Activated CD8-positive, alpha-beta T cell treated with anti-CD3 and anti-CD28 coated beads, Interleukin-2, amount 10 ng/mL, durations not matched to agents 7 days and 5 days (primary cell): ENCODE measurements at places on chromosomes 7 and 10. TPM values are rescaled to one million over a fixed set of nuclear protein-coding genes. Genes with fewer than 3 reads are reported as not detected.

The PGAM2 gene
- 0.68 TPM for total RNA-seq

The HELLS gene
- 157 TPM for total RNA-seq

DNA sequence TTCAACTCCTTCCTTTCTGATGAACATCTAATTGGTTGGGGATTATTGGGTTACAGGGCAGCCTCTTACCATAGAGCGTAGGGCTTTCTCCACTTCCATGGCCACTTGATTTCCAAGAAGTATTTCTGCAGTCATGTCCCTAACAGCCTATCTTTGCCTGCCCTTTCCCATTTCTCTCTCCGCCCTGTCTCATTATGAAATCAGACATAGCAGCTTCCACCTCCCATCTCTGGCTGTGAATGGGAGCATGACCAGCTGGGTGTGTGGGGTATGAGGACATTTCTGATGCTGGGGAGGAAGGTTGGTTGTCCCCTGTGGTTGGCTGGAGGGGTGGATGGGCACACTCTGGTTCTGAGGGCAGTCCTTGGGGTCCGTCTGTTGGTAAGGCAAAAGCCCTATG, 41.2 kb downstream of the ADCYAP1R1 start:
- no peaks in the 10 kb centered on the region for H3K36me3 ChIP-seq
- no peak overlapping the region for H3K27ac ChIP-seq
- H3K27me3 ChIP-seq: peaks cover 10% of the 10 kb centered on the region
- H3K4me1 ChIP-seq: no peaks in the 10 kb centered on the region

DNA sequence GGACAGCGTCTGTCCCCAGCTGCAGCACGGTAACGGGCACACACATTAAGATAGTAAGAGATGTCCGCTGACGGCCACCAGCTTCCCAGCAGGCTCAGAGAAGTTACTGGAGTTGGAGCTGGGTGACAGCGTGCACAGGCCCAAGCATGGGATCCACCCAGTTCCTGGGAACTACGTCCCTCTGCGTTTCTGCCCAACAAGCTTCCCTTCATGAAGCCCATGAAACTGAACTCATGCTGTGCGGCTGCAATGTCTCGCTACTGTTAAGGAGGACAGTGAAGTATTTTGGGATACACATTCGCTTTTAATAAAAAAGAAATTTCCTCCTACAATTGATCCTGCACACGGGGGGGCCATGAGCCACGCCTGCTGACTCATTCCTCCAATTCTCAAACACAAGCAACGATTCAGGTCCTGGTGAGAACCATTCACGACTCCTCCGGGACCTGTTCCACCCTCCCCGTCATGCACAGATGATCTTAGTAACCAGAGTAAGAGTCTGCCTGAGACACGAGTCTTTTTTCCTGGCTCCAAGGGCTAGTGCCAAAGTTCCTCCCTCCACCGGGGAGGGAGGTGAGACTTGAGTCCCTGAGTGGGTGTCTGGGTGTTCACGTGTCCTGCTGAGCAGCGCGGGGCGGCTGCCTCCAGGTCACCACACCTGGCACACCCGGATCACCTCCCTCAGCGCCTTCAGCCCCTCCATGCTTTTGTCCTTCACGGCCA, 2.6 kb downstream of the PSMG3 start:
- peaks cover 8% of the 10 kb centered on the region for H3K36me3 ChIP-seq
- no peak overlapping the region for H3K4me3 ChIP-seq
- H3K4me1 ChIP-seq: peaks cover 21% of the 10 kb centered on the region
- peak overlapping the region; percentile 20 for H3K27ac ChIP-seq

The PLEKHS1 gene
- not detected for total RNA-seq

The CHN2 gene
- total RNA-seq: 8.7 TPM

- H3K4me3 ChIP-seq: no peak overlapping the region
- no peaks in the 10 kb centered on the region for H3K4me1 ChIP-seq
- no peaks in the 10 kb centered on the region for H3K27me3 ChIP-seq
- H3K36me3 ChIP-seq: no peaks in the 10 kb centered on the region
- no peak for DNase-seq
These were observed 70.6 kb downstream of the MALRD1 start for GRCh38 chr10:19119191-19119590.

DNA sequence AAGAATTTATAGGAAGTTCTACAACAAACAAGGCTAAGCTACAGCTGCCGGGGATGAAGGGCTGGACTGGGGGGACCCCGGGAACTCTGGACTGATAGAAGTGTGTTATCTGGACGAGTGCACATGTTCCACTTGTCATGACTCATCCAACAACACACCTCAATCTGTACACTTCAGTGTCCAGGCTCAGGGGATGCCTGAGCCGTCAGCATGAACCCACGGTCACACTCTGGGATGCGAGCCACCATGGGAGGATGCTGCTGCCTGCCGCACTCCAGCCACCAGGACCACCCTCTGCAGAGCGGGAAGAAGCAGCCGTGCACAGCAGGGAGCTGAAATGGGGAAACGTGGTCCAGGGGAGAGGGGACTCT, 67.5 kb downstream of the MAD1L1 start:
- H3K36me3 ChIP-seq: no peaks in the 10 kb centered on the region
- H3K4me3 ChIP-seq: no peak overlapping the region
- H3K27me3 ChIP-seq: no peaks in the 10 kb centered on the region
- no peak for DNase-seq

The ST8SIA6 gene
- not detected for total RNA-seq

The RBM20 gene
- 0.03 TPM for total RNA-seq

The CCDC146 gene
- 10.7 TPM for total RNA-seq

The PRR15 gene
- not detected for total RNA-seq

The CALHM1 gene
- total RNA-seq: 1.8 TPM

GRCh38 chr10:87875929-87876571, 12.6 kb downstream of the PTEN start:
- DNase-seq: no peak
- no peak overlapping the region for H3K4me3 ChIP-seq
- peaks cover 26% of the 10 kb centered on the region for H3K4me1 ChIP-seq

The CALML5 gene
- not detected for total RNA-seq

- H3K4me3 ChIP-seq: no peak overlapping the region
- H3K27me3 ChIP-seq: no peaks in the 10 kb centered on the region
- no peak for DNase-seq
- H3K36me3 ChIP-seq: peaks cover 29% of the 10 kb centered on the region
- H3K4me1 ChIP-seq: no peaks in the 10 kb centered on the region
- no peak overlapping the region for H3K27ac ChIP-seq
These were observed 20.7 kb downstream of the CREB3L2 start for GRCh38 chr7:137981175-137981574.

- H3K36me3 ChIP-seq: no peaks in the 10 kb centered on the region
- DNase-seq: no peak
- H3K27me3 ChIP-seq: no peaks in the 10 kb centered on the region
- H3K4me3 ChIP-seq: no peak overlapping the region
These were observed 113.9 kb downstream of the CACNB2 start for GRCh38 chr10:18254086-18254485.

GRCh38 chr10:89940076-89940475, 238.7 kb downstream of the KIF20B start:
- H3K4me3 ChIP-seq: no peak overlapping the region
- no peak for DNase-seq
- no peak overlapping the region for H3K27ac ChIP-seq
- H3K36me3 ChIP-seq: no peaks in the 10 kb centered on the region
- peaks cover 2% of the 10 kb centered on the region for H3K27me3 ChIP-seq
- H3K4me1 ChIP-seq: no peaks in the 10 kb centered on the region

- H3K27ac ChIP-seq: no peak overlapping the region
- no peaks in the 10 kb centered on the region for H3K36me3 ChIP-seq
- no peak for DNase-seq
These were observed 258.8 kb downstream of the RPS24 start for GRCh38 chr10:78292250-78292981.

DNA sequence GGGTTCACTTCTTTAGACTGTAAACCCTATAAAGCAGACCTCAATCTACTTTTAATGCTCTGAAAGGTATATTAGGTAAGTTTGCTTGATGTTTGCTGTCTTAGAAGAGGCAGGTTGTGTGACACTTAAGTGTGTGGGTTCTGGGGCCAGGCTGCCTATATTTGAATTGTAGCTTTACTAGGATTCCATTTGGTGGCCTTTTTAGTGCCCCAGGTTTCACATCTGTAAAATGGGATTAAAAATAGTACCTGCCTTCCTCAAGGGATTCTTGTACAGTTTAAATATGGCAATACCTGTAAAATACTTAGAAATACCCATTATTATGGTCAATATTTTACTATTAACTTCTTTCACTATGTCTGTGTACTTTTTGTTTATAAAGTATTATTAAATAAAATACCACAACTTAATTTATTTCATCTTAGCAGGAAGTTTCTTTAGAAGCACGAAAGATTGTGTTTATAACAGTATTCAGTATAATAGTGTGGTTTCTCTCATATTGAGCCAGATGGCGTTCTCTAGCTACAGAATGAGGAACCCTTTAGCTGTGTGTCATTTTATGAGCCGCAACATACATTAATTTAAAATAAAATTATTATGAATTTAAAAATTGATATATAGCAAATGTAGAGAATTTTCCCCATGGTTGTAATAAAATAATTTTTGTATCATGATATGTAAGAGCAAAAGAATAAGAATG, 94.2 kb downstream of the CDK14 start:
- no peak for DNase-seq
- no peaks in the 10 kb centered on the region for H3K27me3 ChIP-seq
- H3K27ac ChIP-seq: no peak overlapping the region
- H3K4me3 ChIP-seq: no peak overlapping the region
- no peaks in the 10 kb centered on the region for H3K36me3 ChIP-seq

GRCh38 chr7:92076509-92076908, 57.8 kb downstream of the CYP51A1 start:
- peaks cover 21% of the 10 kb centered on the region for H3K36me3 ChIP-seq
- no peak overlapping the region for H3K4me3 ChIP-seq
- H3K4me1 ChIP-seq: peaks cover 6% of the 10 kb centered on the region
- H3K27me3 ChIP-seq: no peaks in the 10 kb centered on the region

DNA sequence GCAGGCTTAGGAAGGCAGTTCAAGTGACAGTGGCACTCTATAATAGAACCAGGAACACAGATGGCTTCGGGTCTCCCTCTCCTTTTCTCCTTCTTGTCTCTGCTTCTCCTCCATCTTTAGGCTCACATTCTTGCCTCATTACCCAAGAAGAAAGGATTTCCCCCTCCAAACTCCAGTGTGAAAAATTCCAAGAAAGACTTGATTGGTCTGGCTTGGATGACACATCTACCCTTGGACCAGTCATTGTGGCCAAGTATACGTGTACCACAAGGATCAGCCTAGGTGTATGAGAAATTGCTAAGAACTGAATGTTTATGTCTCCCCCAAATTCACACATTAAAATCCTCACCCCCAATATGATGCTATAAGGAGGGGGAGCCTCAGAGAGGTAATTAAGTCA, 53.9 kb downstream of the PRTFDC1 start:
- no peaks in the 10 kb centered on the region for H3K27me3 ChIP-seq
- H3K36me3 ChIP-seq: peaks cover 35% of the 10 kb centered on the region
- H3K4me1 ChIP-seq: peaks cover 62% of the 10 kb centered on the region
- no peak for DNase-seq
- H3K27ac ChIP-seq: no peak overlapping the region

The CDK1 gene
- total RNA-seq: 147 TPM

GRCh38 chr7:50142425-50143017, 49.5 kb upstream of the ZPBP start:
- peak overlapping the region; percentile 50 for H3K27ac ChIP-seq
- peaks cover 6% of the 10 kb centered on the region for H3K27me3 ChIP-seq

DNA sequence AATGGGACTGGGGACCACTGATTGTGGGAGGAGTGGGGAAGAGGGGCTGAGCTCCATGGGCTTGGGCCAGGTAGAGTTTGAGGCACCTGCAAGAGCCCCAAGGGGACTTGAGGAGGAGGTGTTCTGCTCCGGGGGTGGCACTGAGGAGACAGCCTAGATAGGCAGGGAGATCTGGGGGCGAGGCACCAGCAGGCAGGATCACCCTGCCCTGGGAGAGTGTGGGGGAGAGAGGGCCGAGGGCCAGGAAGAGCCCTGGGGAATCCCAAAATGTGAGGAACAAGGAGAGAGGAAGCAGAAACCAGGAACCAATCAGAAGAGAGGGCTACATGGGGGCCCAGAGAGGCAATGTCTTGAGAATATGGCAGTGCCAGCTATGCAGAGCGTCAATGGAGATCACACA, 34.6 kb downstream of the LEP start:
- DNase-seq: no peak
- no peak overlapping the region for H3K27ac ChIP-seq
- peaks cover 18% of the 10 kb centered on the region for H3K27me3 ChIP-seq
- peaks cover 5% of the 10 kb centered on the region for H3K36me3 ChIP-seq
- peaks cover 5% of the 10 kb centered on the region for H3K4me1 ChIP-seq

DNA sequence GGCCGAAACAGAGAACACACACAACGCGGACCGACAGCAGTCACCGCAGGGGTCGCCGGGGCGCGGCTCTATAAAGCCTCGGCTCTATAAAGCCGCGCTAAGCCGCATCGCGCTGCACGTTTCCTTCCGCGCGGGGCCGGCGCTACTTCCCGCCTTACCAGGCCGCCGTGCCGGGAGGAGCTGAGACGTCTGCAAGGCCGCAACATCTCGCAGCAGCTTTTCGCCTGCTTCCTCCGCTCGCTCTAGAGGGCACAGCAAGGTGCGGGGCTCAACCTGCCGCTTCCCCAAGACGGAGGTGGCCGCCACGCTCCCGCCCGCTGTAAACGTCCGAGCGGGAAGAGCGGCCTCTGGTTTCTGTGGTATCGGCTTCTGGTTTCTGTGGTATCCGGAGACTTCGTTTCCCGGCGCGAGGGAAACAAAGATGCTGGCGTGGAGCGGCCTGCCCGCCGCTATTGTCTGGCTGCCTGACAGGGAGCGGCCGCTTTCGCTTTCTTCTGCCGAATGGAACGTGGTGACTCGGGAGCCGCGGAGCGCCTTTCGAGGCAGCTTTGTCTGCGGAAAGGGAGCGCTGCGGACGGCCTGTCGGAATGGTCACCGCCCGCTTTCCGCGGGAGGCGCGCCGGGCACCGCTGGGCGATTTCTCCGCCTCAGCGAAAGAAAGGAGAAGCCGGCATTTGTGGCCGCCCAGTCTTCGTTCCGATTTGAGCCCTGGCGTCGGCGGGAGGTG, 91.8 kb downstream of the SPAG6 start:
- H3K27ac ChIP-seq: peak overlapping the region; percentile 95
- H3K4me3 ChIP-seq: peak overlapping the region; percentile 89
- peaks cover 37% of the 10 kb centered on the region for H3K4me1 ChIP-seq
- peaks cover 14% of the 10 kb centered on the region for H3K27me3 ChIP-seq
- DNase-seq: peak; percentile 90

DNA sequence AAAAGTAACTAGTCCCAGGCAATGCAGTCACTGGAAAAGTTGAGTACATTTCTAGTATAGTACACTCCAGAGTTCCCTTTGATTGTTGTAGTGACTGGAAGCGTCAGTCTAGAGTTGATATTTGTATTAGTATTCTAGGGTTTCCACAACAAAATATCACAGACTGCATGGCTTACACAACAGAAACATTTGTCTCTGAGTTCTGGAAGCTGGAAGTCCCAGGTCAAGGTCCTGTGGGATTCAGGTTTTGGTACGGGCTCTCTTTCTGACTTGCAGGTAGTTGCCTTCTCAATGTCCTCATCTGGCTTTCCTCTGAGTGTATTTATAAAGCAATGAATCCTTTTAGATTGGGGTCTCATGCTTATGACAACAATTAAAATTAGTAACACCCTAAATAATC, 1119.1 kb upstream of the PHF14 start:
- H3K4me3 ChIP-seq: no peak overlapping the region
- H3K4me1 ChIP-seq: no peaks in the 10 kb centered on the region
- H3K27me3 ChIP-seq: no peaks in the 10 kb centered on the region
- H3K27ac ChIP-seq: no peak overlapping the region
